ENCODE measurements at places on chromosomes 4 and X.

DNA sequence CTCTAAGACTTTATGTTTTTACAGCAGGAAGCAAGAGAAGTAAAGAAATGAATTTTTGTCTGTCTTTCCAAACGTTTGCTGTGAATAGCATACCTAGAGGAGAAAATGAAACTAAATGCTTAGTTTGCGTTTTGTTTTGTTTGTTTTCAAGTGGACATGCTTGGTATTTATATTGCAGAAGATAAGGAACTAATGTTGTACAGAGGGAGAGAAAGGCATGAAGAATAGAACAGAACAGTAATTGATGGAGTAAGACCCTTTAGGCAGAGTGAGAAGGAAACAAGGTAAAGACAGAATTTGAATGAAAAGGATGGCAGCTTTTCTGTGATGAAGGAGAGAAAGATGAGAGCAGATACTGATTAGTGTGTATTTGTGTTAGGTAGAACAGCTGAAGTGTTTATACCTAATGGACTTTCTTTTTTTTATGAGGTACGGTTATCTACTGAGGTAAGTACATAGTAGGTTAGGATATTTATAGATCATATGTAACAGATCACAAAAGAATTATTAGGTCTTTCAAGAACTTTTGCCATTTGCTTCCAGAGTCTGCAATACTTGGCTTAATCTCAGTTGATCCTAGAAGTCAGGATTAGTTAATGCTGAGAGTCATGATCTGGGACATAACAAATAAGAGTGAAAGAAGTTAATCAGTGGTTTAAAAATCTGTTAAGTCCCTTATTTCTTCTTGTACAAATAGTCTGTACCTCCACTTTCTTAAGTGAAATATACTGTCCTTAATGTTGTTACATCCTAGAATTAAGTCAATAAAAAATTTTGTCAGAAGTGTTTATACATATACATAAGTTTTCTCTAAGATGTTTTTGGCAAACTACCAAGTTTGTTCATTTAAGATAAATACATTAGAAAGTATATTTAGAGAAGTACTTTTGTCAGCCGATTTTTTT lies 36.8 kb downstream of the FABP2 start:
- no peak for DNase-seq

GRCh38 chrX:129316461-129316860 lies 206.8 kb downstream of the SMARCA1 start:
- no peak for DNase-seq

DNA sequence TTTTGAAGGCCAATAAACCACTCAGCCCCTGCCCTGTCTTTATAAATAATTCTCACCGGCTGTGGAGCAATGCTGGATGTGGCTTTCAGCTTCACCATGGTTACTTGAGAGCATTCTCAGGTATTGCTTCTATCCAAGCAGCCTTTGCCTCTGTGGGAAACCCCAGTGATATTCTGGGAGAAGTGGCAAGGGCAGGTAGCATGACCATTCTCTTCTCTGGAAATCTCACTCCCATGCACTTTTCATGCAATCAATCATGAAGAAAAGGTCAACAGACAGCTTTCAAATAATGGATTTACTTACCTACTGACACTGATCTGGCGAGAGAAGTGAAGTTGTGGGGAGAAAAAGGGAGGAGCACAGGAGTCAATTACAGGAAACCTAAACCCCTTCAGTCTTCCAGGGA lies 49.5 kb downstream of the UNC5C start:
- DNase-seq, result no peak

DNA sequence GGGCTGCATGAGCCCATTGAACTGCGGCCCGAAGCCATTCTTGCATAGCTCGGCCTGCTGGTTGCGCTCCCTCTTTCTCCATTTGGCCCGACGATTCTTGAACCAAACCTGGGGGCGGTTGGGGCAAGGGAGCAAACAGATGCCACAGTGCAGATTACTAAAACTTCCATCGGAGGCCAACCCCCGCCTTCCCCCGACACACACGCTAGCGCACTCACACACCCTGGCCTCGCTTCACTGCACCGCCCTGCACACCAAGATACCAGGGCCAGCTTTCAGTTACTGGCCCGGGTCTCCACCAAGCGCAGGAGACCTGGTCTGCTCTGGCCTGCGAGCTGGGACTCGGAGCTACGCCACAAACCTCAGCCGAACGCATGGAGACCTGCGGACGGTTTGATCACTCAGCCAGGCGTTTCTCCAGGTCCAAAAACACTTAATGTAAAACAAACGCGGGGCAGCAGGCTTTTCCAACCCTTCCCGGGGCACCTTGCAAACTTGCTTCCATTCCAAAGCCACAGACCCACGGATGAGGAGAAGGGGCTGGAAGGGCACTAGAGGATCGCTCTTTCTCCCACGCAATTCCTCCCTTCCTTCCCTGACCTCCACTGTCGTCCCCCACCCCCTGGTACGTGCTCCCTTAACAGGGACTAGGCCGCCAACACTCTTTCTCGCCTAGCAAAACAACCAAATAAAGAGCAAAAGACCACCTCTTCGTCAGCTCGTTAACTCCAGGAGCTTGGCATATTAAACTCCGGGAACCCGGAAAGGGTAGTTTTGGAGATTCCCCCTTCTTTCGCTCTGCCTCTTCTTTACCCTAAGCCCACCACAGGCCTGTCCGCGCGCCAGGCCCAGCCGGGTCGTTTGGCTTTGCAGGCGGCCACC lies 4.1 kb downstream of the PITX2 start:
- DNase-seq, result peak; percentile 53

DNA sequence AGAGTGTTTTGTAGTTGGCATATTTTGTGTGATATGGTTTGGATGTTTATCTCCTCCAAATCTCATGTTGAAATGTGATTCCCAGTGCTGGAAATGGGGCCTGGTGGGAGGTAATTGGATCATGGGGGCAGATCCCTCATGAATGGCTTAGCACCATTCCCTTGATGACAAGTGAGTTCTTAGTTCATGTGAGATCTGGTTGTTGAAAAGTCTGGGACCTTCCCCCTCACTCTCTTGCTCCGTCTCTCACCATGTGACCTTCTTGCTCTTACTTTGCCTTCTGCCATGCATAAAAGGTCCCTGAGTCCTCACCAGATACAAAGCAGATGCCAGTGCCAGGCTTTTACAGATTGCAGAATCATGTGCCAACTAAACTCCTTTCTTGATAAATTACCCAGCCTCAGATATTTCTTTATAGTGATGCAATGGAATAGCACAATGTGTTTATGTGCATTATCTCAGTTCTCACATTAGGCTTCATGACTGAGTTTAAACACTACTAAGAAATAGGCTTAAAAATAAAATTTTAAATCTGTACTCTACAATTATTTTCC lies 1348.8 kb downstream of the STIM2 start:
- no peak for DNase-seq

DNA sequence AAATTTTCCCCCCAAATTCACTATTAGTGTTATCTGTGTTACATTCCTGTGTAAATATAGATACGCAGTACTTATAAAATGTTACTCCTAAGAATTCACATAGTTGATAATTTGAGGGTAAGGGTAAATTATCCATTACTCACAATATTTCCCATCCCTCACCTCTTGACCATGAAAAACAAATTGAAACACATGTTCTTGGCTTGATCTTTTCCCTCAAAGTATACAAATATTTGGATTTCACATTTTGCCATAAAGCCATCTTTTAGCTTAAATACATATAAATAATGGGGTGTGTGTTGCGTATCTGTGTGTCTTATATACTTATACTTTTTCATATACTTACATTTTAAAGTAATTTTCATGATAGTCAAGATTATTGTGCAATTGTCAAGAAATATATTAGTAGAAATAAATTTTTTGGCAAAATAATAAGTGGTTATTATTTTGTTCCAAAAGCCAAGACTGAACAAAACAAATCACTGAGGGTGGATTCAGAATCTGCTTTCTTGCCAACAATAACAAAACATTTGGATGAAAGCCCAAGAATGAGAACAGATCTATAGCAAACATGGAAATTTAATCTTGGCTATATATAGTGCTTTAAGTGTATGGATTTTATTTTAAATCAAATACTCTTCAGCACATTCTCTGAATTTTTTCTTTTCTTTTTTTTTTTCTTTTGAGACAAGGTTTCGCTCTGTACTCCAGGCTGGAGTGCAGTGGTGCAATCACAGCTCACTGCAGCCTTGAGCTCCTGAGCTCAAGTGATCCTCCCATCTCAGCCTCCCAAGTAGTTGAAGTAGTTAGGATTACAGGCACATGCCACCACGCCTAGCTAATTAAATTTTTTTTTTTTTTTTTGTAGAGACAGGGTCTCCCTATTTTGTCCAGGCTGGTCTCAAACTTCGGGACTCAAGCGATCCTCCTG lies 48.5 kb upstream of the PRSS48 start:
- DNase-seq, result no peak

- DNase-seq, result peak; percentile 52
These were observed 2.9 kb upstream of the MND1 start for GRCh38 chr4:153341575-153342090.

GRCh38 chr4:133347409-133347808 lies 198.3 kb downstream of the PCDH10 start:
- DNase-seq, result no peak

DNA sequence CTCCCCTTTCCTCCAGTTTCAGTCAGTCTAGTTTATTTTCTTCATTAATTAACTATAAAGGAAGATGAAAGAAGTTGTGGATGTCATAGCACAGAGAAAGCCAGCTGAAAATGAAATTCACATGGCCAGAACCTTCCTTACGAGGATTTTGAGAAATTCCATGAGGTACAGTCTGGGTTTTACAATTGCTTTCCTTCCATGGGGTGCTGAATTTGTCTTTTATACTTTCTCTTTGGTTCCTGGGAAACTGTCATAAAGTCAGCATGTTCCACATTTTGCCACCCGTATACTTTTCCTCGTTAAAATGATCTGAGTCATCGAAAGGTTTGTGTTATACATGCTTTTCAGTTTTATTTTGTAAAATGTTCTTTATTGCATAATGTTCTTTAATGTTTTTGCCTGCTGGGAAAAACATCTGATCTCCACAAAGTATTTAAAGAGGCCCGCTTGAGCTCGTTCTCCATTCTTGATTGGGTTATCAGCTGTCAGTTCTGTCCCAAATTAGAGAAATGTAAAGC lies 78.1 kb upstream of the CLDN34 start:
- DNase-seq, result no peak

GRCh38 chr4:174352061-174352819 lies 68.5 kb downstream of the CEP44 start:
- no peak for DNase-seq

GRCh38 chrX:116285501-116285900 lies 115.0 kb downstream of the AGTR2 start:
- DNase-seq, result no peak
